Umbilical cord (tissue), 2 donors: ENCODE measurements at places on chromosomes 12 and 14. TPM values are rescaled to one million over a fixed set of nuclear protein-coding genes. Genes with fewer than 3 reads are reported as not detected.

The ACSM4 gene
- not detected for total RNA-seq

- no peak for DNase-seq
These were observed 23.1 kb downstream of the MGAT4C start for GRCh38 chr12:86233126-86233525.

- peak; percentile 93 for DNase-seq
These were observed 16.1 kb downstream of the EML1 start for GRCh38 chr14:99809360-99809759.

DNA sequence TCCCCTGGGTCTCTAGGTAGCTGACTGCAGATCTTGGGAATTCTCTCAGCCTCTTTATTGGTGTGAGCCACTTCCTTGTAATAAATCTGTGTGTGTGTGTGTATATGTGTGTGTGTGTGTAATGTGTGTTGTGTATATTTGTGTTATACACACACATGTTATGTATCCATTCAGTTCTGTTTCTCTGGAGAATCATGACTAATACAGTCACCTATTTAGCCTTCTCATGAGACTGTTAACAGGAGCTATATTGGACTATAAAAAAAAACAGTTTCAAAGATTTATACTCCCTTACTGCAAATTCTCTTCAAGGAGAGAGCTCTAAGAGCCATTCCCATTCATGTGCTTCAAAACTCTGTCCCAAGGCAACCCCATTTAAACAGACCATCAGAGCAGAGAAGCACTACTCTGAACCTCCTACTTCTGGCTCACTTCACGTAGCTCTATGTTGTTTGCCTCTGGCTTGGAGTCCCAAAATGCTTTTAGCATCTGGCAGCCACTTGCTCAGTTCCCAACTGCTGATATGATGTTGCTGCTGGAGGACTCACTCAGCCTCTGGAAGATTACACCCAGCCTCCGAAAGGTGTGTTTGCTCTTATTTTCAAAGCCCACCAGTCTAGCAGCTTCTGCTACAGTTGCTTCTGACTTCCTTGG is 48.7 kb upstream of the KITLG start:
- no peak for DNase-seq

The ASB8 gene
- total RNA-seq: 11.1 TPM

DNA sequence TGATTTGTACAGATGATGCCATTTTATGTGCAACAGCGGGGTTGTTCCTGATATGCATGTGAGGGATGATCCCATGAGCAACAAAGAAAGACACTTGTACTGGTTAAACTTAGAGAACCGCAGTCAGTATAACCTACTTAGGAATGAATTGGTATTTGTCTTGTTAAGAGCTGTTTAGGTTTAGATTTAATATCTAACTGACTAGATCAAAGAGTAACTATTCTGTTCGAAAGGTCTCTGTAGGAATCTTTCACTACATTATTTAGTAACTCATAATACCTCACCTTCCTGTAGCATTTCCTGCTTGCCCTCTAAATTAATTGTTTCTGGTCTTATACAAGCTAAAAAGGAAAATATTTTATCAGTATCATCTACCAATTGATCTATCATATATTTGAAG is 350.4 kb downstream of the TRHDE start:
- DNase-seq: no peak

The KCNJ8 gene
- 13.7 TPM for total RNA-seq

GRCh38 chr14:61551384-61551783 is 143.9 kb upstream of the HIF1A start:
- DNase-seq: no peak

DNA sequence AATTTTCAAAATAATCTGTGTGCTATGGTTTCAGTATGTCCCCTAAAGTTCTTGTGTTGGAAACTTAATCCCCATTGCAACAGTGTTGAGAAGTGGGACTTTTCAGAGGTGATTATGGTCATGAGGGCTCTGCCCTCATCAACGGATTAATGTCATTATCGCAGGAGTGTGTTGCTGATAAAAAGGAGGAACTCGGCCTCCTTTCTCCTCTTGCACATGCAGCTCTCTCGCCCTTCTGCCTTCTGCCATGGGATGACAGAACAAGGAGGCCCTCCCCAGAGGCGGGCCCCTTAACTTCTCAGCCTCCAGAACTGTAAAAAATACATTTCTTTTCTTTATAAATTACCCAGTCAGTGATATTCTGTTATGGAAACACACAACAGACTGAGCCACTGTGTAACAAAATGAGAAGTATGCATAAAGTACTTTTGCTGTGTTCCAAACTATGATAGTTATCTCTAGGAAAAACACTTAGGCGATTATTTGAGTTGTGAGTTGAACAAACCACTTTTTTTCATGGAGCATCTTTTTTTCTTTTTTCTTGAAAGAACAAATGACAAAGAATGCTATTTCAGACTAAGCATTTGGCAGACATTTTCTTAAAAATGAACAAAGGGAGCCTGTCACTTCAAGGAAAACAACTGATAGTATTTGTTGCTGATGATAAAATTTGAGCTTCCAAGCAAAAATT is 134.8 kb upstream of the FUT8 start:
- DNase-seq: no peak

GRCh38 chr12:124162151-124163110 is 132.5 kb upstream of the RFLNA start:
- no peak for DNase-seq

DNA sequence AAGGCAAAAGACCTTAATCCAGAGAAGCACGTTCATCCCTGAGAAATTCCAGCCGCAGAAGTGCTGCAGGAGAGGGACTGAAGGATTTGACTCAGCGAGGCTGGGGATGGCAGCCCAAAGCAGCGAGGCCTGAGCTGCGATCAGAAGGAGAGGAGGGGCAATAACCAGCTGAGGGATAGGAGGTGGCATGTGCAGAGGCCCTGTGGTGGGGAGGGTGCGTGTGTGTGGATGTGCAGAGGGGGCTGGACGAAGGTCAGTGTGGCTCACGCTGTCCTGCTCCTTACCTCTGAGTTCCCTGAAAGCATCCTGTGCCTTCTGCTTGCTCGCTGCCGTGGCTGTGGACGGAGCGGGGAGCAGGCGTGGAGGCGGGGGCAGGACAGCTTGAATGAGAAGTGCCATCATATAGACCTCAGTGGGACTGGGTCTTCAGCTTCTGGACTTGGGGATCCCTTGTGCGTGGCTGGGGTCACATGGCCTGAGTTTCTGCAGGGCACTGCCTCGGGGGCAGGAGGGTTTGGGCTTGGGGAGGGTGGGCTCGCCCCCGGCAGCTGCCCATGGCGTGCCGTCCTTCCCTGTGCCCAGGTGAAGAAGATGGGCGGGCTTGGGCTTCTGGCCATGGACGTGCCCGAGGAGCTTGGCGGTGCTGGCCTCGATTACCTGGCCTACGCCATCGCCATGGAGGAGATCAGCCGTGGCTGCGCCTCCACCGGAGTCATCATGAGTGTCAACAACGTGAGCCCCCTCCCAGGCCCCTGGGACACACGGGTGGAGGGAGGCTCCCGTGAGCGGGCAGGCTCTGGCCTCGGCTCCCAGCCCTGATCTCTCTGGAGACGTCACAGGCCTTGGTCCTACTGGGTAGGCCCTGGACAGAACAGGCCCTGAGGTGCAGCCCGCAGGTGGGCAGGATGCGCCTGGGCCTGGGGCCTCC is 11.0 kb downstream of the ACADS start:
- DNase-seq: no peak

- no peak for DNase-seq
These were observed 13.1 kb downstream of the ZFYVE21 start for GRCh38 chr14:103728721-103729120.

- no peak for DNase-seq
These were observed 114.9 kb downstream of the METTL25 start for GRCh38 chr12:82473111-82473754.
